ENCODE measurements at places on chromosomes 12 and 14.
A peak's percentile ranks its signal among the peaks of the same experiment; 100 is the strongest.

GRCh38 chr14:85391892-85392291, 138.1 kb upstream of the FLRT2 start:
- DNase-seq = no peak

DNA sequence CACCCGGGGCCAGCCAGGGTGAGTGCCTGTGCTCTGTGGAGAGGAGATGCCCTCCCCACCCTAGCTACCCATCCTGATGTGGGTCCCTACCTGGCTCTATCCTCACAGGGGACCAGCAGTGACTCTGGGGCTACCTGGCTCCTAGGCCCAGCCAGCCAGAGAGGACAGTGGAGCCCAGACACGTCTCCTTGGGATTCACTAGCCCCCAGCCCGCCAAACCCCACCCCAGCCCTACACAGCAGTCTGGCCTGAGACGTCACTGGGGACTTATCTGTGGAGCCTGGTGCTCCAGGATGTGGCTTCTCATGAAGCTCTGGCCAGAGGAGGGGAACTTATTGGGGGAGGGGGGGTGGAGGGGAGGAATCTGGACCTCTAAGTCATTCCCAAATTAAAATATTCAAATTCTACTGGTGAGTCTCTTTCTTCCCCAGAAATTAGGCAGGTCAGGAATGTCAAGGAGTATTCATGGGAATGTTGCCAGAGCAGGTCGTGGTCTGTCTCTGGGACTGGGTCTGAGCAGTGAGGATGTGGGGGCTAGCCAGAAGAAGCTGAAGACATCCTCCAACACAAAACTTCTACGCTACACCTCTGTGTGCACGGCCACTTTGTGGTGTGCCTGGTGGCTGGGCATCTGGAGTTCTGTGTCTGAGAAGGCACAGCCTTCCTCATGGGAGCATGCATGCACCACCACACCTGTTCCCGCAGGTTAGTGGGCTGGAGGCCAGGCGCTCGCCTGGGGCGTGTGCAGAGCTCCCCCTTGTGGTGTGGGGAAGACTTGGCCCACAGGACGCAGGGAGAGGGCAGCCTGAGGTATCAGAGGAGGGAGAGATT, 2.7 kb downstream of the CMTM5 start:
- peak; percentile 63 for DNase-seq

GRCh38 chr14:103727313-103727980, 11.8 kb downstream of the ZFYVE21 start:
- DNase-seq = peak; percentile 68

GRCh38 chr12:48197549-48197970, 5.5 kb downstream of the OR10AD1 start:
- DNase-seq = no peak

- no peak for DNase-seq
Observed at GRCh38 chr12:105355752-105356151, 25.3 kb downstream of the C12orf75 start.

DNA sequence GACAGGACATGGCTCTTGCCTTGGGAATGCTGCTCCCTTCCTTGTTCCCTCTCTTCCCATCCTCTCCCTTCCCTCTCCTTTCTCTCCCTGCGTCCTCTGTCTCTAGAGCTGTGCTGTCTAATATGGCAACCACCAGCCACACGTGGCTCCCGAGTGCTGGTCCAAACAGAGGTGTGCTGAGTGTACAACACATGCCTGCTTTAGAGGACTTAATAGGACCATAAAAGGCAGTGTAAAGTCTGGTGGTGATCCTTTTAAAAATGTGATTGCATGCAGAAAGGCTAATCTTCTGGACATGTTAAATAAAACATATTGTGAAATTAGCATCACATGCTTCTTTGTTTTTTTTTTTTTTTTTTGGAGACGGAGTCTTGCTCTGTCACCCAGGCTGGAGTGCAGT, 87.2 kb downstream of the ESRRB start:
- no peak for DNase-seq

GRCh38 chr14:104294983-104295680, 156.7 kb downstream of the KIF26A start:
- no peak for DNase-seq

All from head of caudate nucleus (tissue), 42 donors.